Non-pigmented ciliary epithelial cell (primary cell): ENCODE measurements at places on chromosomes 3 and 15.
A peak's percentile ranks its signal among the peaks of the same experiment; 100 is the strongest.

GRCh38 chr15:61584410-61584809 lies 355.3 kb upstream of the RORA start:
- no peak for DNase-seq

GRCh38 chr3:125628212-125628611 lies 32.9 kb upstream of the OSBPL11 start:
- no peak for DNase-seq

DNA sequence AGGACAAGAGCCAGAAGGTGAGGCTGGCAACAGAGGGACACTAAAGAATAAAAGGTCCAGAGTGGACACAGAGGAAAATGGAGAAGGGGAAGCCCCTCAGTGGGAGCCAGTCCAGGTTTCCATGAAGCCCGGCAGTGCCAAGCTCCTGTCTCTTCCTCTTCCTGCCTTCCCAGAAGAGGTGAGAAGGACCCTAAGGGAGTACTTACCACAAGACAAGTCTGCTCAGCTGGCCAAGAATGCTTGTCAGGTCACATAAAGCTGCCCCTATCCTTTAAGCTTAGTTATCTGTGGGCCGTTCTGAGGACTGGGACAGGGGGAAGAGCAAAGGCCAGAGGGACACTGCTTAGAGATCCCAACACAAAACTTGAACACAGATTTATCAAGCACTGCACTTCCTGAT lies 100.2 kb downstream of the RYK start:
- no peak for DNase-seq

DNA sequence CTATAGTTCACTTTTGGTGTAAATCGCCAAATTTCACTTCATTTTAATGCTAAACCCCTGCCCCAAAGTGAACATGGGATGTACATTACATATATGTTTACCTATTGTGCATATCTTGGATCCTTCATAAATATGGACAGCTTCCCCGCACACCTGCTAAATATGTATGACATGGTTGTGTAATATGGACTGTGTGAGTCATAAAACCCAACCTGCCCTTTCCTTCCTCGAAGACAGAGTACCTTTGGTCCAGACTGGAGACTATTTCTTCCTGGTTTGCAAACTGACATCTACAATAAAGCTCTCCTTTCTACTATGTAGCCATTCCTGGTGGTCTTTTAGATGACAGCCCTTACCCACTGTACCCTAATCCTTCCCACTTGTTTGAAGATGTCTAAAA lies 12.4 kb downstream of the ACTC1 start:
- DNase-seq = no peak

DNA sequence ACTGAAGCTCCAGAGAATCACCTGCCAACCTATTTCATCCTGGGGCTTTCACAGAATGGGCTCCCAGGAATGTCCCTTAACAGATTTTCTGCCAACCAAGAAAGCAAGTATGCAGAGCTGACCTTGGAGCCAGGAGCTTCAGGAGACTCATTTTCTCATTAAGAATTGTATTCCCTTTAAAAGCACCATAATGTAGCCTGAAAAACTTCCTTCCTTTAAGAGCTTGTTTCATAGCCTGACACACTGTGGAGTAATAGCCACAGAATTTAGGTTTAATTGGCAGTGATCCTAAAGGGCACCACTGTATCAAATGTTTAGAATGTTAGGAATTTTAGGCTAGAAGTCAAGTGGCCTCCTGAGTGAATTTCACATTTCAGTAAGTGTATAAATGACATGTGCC lies 309.8 kb downstream of the GBE1 start:
- no peak for DNase-seq

- no peak for DNase-seq
Observed at GRCh38 chr15:34154725-34155204, 52.9 kb downstream of the PGBD4 start.

DNA sequence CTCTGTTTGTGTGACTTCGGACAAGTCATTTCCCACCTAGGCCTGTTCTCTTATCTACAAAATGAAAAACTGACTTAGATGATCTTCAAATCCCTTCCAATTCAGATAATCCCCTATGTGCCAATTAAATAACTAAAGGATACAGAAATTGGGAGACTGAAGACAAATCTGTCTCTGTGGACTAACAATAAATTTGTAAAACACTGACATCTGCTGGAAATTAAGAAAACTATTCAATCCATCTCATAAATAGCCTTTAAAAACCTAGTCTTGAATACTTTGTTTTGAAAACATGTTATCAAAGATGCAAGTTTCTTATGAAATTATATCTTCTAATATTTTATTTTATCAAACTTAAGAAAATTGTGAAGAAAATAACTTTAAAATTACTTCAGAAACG lies 38.3 kb downstream of the MTHFS start:
- DNase-seq = no peak

DNA sequence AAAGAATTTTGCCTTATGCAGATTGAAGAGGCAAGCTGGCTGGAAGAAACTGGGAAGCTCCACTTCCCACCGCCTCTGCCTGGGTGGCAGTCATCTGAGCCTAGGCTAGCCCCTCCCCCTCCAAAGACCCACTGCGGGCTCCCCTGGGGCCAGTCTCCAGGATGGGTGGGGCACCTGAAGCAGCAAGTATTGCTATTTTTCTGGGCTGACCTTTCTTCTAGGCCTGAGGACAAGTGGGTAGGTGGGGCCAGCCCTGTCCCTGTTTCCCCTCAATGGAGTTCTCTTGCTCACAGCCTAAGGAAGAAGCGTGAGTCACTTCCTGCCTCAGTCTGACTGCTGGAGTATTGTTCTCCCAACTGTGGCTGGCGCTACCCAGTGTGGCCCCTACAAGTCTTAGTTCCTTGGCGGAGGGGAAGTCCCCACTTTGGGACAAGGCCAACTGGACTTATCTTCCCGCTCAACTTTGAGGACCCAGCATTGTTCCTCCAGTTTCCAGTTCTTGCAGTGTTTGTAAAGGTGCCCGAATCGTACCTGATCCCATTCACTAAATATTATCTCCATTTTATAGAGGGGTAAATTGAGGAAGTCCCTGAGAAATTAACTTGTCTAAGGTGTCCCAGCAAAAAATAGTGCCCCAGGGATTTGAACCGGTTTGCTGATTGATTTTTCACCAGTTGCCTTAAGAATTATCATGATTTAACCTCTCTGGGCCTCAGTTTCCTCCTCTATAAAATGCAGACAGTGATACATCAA lies 1.4 kb downstream of the FURIN start:
- no peak for DNase-seq

DNA sequence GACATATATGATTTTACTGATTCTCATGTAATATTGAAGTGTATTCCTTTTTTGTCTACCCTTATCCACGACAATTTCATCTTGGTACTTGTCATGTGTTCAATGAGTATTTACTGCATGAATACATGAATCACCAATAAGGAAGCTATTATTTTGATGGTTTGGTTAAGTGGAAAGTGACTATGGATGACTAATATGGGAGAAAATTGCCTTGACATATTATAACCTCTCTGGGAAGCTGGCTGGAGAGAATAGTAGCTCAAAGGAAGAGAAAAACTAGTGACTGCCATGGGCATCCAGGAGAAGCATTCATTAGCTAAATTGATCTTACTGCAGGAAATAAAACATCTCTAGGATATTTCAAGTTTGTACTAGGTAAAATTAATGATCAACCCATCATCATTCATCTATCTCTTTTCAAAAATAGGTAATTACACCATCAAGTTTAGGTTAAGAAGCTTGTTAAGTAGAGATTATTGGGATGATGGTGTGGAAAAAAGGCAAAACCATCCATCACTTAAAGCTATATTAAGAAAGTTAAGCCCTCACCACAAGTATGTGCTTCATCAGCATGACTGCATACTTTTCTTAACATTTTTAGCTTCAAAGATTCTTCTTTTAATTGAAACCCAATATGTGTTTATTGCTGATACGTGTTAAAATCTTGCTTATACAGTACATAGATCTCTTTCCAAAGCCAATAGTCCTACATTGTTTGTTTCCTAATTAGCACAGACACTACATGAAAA lies 455.2 kb upstream of the ARPP21 start:
- peak; percentile 56 for DNase-seq

DNA sequence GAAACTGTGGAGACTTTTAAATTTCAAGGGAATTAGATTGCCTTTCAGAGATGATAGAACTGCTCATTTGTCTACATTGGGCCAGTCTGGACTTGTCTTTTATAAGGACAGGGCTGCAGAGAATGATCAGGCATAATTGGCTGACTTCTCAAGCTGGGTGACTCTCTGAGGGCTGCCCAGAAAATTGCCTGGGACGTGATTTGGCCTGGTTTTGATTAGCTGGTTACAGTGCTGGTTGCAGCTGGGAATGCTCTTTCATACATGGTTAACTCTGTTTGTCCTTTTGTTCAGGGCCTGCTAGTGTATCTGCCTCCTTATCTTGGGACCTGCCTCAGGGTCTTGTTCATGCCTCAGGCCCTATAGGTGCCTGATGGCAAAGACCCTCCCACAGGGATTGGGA lies 245.6 kb downstream of the CLSTN2 start:
- DNase-seq = no peak

DNA sequence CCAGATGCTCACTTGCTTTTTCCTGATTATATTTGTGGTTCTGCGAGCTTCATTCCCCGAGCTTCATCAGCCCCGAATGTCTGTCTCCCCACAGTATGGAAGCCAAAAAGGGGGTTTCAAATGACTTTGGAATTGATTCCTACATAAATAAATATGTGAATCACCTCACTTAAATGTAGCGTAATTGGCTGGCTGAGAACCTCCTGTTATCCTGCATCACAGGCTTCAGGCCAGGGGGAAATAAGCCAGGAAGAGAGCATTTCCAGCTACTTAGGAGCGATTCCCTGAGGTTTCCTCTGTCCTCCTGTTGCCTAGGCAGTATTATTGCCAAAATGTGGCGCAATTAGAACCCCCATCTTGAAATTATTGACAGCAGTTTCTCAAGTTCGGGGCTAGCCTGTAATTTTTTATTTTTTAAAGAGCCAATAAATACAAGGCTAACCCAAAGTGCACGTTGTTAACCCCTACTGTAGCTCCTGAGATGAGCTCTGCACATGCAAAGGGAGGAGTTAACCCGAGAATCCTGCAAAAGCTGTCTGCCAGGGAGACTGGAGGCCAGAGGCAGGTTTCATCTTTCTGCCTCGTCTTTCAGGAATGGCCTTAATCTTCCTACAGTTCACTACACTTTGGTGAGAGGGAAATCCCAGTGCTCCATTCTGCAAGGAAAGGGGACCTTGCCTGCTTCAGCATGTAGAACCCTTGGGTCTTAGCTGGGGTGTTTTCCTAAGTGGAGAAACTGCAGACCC lies 148.2 kb downstream of the ADAMTS9 start:
- peak; percentile 18 for DNase-seq

DNA sequence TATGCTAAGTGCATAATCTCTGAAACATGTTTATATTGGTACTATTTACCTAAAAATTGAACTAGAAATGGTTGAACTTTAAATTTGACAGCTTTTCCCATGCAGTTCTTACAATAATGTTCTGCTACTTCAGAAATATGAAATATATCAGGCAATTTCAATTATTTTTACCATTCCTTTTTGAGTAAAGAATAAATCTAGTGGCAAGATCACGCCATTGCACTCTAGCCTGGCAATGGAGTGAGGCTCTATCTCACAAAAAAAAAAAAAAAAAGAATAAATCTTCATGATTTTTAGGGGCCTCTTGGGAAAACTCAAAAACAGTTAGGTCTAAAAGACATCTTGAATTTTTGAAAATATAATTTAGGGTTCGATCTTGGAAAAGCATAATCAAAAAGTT lies 10.6 kb upstream of the DNAAF4 start:
- DNase-seq = no peak

- DNase-seq = no peak
Observed at GRCh38 chr3:32956750-32957570, 5.5 kb downstream of the CCR4 start.

- DNase-seq = no peak
Observed at GRCh38 chr3:74880237-74880636, 265.8 kb upstream of the CNTN3 start.

- DNase-seq = no peak
Observed at GRCh38 chr3:11535243-11535960, 108.3 kb downstream of the VGLL4 start.

DNA sequence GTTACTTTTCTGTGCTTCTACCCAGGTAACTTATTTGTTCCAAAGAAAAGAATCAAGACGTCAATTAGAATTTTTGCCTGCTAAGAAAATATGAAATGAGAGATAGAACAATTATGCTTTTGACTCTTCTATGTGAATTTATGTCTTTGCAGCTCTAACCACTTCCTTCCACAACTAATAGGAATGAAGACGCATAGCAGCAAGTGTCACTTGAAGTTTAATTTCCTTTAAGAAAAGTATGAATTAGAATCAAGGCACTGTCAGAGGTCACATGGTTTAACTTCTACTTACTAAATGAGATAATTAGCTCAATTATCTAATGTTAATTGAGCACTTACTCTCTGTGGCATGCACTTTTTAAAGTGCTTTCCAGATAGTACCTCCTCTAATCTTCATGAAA lies 3.3 kb downstream of the WDR49 start:
- DNase-seq = no peak

DNA sequence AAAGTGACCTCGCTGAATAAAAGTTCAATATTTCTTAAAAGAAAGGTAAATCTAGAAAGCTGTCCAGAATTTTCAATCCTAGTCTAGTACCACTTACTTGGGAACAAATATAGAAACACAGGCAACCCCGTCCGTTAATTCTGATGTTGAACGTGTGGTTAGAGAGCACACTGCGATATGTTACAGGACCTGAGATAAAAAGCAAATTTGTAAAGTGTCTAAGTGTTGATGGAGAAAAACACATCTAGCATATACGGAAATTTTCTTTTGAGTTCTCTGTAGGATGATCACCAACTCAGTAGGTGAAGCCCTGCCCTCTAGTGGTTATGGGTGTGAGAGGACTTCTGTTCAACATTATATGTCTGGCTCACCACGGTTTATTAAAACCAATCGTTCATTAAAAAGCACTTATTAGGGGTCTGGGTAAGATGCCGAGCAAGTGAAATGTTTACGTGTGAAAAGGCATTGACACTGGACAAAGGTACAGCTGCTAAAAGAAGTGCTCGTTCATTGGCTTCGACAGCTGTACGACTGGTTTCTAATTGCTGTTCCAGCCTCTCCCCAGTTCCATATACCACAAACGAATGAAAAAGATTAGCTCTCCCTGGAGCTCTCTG lies 1.0 kb upstream of the ATP2C1 start:
- peak; percentile 55 for DNase-seq

GRCh38 chr3:73729969-73730440 lies 105.3 kb upstream of the PDZRN3 start:
- DNase-seq = no peak

GRCh38 chr15:98155356-98155755 lies 194.9 kb downstream of the ARRDC4 start:
- DNase-seq = no peak

DNA sequence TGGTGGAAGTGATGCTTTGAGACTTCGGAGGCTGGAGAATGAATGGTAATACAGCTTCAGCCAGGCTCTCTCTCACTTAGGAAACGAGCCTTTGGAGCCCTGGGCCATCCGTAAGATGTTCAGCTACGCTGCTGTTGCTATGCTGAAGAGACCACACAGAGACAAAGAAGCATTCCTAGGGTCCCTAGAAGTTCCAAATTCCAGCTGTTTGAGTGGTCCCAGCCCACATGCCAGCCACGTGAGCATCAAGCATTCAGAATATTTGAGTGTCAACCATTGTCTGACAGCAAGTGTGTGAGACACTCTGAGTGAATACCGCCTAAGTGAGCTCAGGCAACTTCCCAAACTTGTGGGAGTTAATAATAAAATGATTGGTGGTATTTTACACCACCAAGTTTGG lies 212.9 kb downstream of the CD47 start:
- no peak for DNase-seq
